ENCODE measurements at places on chromosomes 2 and 18.

GRCh38 chr2:128503399-128504245, 185.0 kb upstream of the HS6ST1 start:
- H3K4me1 ChIP-seq = no peaks in the 10 kb centered on the region
- no peak for DNase-seq
- no peaks in the 10 kb centered on the region for H3K27me3 ChIP-seq

GRCh38 chr2:168758970-168759820, 43.2 kb upstream of the NOSTRIN start:
- H3K27ac ChIP-seq = no peak overlapping the region
- H3K4me3 ChIP-seq = no peak overlapping the region
- H3K27me3 ChIP-seq = no peaks in the 10 kb centered on the region

DNA sequence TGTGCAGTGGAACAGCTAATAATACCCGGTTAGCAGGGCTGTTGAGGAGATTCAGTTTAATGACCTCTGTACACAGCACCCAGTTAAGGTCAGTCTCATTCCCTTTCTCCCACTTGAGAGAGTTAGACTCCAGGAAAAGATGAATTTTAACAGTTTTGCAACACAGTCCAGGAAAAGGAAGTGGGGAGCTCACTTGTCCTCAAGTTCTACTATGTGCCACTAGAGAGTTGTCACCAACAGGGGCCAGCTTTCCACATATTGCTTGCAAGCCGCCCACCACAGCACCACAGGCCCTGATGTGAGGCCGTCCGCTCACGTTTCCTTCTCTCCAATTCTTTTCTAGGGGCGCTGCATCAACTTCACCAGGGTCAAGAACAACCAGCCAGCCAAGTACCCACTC, 142.1 kb downstream of the GFPT1 start:
- H3K27me3 ChIP-seq = no peaks in the 10 kb centered on the region
- no peak overlapping the region for H3K27ac ChIP-seq
- no peak overlapping the region for H3K4me3 ChIP-seq
- H3K4me1 ChIP-seq = no peaks in the 10 kb centered on the region

- H3K27me3 ChIP-seq = peaks cover 19% of the 10 kb centered on the region
- no peak overlapping the region for H3K27ac ChIP-seq
- peaks cover 3% of the 10 kb centered on the region for H3K4me1 ChIP-seq
- peak overlapping the region; percentile 64 for H3K4me3 ChIP-seq
- H3K36me3 ChIP-seq = no peaks in the 10 kb centered on the region
Observed at GRCh38 chr2:178195390-178196166, 1.3 kb downstream of the OSBPL6 start.

GRCh38 chr2:64760128-64760527, 106.4 kb upstream of the SERTAD2 start:
- H3K36me3 ChIP-seq = no peaks in the 10 kb centered on the region
- no peaks in the 10 kb centered on the region for H3K27me3 ChIP-seq

DNA sequence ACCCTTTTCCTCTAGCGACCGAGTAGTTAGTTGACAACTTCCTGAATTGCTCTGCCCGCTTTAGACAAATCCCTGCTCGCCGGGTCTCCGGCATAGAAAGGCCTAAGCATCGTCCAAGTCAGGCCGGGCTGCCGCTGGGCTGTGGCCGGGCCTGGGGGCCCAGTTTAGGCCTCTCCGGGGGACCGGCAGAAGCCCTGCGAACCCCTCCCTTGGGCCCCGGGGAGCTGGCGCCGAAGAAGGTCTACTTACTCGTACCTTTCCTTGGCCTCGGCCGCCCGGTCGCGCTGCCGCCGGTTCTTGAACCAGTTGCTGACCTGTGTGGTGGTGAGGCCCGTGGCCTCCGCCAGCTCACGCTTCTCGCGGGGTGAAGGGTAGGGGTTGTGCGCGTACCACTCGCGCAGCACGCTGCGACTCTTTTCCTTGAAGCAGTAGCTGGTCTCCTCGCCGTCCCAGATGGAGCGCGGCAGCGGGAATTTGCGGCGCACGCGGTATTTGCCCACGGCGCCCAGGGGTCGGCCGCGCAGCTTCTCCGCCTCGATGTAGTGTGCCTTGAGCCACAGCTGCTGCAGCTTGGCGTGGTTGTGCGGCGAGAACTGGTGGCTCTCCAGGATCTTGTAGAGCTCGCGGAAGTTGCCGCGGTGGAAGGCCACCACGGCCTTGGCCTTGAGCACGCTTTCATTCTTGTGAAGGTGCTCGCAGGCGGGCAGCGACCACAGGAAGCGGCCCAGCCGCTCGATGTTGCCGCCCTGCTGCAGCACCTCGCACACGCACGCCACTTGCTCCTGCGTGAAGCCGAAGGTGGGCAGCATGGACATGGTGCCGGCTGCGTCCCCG, 739 bp downstream of the SIX2 start:
- peak; percentile 24 for DNase-seq
- peaks cover 98% of the 10 kb centered on the region for H3K27me3 ChIP-seq
- peaks cover 32% of the 10 kb centered on the region for H3K4me1 ChIP-seq
- H3K4me3 ChIP-seq = no peak overlapping the region
- no peak overlapping the region for H3K27ac ChIP-seq

- no peaks in the 10 kb centered on the region for H3K27me3 ChIP-seq
- H3K27ac ChIP-seq = no peak overlapping the region
- no peaks in the 10 kb centered on the region for H3K4me1 ChIP-seq
- H3K4me3 ChIP-seq = no peak overlapping the region
- DNase-seq = no peak
Observed at GRCh38 chr2:161681046-161681445, 56.8 kb downstream of the SLC4A10 start.

- no peak overlapping the region for H3K4me3 ChIP-seq
- peaks cover under 1% of the 10 kb centered on the region for H3K4me1 ChIP-seq
- H3K27ac ChIP-seq = no peak overlapping the region
- no peaks in the 10 kb centered on the region for H3K27me3 ChIP-seq
Observed at GRCh38 chr2:201872591-201872990, 66.3 kb downstream of the CDK15 start.

DNA sequence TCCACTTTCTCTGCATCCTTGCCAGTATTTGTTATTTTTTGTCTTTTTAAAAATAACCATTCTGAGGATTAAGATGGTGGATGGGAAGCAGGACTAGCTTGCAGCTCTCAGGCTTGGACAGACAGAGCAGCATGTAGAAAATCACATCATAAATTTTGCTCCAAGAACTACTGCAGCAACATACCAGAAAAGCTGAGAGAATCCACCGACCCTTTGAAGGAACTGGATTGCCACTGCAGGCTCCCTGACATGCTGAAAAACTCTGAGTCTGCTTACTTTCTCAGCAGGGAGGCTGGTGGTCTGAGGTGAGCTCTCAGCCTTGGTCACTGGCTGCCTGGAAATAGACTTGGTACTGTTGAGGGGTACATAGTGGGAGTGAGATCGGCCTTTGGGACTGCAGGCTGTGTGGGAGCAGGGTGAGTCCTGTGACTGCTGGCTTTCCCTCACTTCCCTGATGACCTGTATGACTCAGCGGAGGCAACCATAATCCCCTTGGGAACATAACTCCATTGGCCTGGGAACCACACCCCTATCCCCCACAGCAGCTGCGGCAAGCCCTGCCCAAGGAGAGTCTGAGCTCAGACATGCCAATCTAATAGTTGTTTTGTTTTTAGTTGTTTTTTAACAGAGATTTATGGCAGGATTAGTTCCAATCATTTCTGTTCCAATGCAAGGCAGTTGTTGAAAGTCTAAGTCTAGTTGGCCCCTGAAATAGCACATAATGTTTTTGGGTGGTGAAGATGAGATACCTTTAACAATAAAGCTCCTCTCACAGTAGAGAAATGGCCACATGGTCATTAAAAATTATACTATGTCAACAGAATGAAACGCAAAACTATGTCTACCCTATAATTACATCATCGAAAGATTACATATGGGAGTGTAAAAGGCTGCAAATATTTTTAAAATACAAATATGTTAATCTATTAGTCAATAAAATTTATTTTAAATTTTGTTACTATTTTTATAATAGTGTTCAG, 414.2 kb upstream of the CHAC2 start:
- DNase-seq = peak; percentile 10
- H3K27ac ChIP-seq = no peak overlapping the region
- H3K36me3 ChIP-seq = no peaks in the 10 kb centered on the region
- no peaks in the 10 kb centered on the region for H3K27me3 ChIP-seq
- H3K4me1 ChIP-seq = no peaks in the 10 kb centered on the region

DNA sequence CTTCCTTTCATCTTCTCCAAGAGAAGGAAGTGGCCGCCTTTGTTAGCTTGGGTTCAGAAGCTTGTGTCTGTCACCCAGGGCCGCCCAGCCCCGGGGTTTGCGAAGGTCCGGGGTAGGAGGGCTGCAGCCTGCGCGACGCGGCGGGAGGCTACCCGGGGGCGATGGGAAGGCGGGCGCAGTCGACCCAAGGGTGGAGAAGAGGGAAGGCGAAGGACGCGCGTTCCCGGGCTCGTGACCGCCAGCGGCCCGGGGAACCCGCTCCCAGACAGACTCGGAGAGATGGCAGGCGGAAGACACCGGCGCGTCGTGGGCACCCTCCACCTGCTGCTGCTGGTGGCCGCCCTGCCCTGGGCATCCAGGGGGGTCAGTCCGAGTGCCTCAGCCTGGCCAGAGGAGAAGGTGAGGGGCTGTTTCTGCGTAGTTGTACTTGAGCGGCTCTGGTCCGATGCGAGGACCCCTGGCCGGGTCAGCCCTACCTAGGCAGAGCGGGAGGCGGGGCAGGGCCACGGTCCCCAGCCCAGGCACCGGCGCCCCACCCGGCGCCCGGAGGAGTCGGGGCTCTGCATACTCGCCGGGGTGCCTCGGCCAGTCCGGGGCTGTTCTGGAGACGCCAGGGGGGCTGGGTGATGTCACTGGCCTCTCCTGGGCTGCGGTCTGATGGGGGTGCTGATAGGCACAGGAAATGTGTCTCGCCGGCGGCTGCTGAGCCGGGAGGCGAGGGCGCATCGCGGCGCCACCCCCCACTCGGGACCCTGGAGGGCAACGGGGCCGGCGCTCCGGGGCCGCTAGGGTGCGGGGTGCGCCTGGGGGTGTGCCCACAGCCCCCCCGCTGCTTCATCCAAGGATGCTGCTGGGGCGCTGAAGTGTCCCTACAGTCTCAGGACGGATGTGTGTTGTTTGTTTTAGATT, at the start of gene QPCT:
Gene QPCT (plus strand): TSS at position 178 of the 909 bp plus-strand sequence. CDS start 102 bp downstream, at position 280.
- H3K27me3 ChIP-seq = no peaks in the 10 kb centered on the region
- no peak within 1 kb of the TSS for H3K27ac ChIP-seq
- H3K36me3 ChIP-seq = no peaks in the 10 kb centered on the region
- H3K4me1 ChIP-seq = no peaks in the 10 kb centered on the region

GRCh38 chr2:72864500-72864899, 22.7 kb upstream of the SPR start:
- peaks cover 8% of the 10 kb centered on the region for H3K4me1 ChIP-seq
- no peaks in the 10 kb centered on the region for H3K36me3 ChIP-seq
- H3K27ac ChIP-seq = no peak overlapping the region
- H3K4me3 ChIP-seq = no peak overlapping the region
- DNase-seq = no peak
- H3K27me3 ChIP-seq = peaks cover 26% of the 10 kb centered on the region

DNA sequence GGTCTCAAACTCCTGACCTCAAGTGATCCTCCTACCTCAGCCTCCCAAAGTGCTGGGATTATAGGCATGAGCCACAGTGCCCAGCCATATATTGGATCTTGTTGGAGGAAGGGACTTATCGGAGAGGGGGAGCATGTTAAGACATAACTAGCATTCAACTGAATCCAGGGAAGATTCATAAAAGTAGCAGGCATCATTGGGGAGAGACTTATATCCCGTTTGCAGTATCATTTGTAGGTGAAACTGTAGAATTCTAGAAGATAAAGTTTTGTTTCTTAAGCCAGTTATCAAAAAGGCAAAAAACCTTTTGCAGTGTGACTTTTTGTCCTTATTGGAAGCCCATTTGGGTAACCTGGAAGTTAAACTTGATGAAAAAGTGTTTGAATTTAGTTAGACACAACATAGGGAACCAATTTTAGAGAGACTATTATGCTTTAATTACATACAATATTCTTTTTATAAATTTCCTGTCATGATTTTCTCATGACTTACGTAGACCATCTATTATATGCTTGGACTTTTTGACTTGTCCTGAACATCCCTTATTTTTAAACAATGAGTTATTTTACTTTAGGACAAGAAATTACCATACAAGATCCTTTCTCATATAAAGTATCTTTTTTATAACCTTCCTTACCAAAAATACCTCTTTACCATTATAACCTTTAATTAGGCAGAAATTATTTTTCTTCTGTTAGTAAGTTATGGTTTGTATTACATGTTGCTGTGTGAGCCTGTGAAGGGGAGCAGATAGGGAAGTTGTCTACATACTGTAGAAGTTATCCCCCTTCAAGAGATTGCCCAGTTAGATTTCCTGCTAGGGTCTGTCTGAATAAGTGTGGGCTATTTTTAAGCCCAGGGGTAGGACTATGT, 20.3 kb downstream of the RAB3GAP1 start:
- H3K4me1 ChIP-seq = no peaks in the 10 kb centered on the region
- peaks cover 9% of the 10 kb centered on the region for H3K36me3 ChIP-seq
- DNase-seq = no peak

DNA sequence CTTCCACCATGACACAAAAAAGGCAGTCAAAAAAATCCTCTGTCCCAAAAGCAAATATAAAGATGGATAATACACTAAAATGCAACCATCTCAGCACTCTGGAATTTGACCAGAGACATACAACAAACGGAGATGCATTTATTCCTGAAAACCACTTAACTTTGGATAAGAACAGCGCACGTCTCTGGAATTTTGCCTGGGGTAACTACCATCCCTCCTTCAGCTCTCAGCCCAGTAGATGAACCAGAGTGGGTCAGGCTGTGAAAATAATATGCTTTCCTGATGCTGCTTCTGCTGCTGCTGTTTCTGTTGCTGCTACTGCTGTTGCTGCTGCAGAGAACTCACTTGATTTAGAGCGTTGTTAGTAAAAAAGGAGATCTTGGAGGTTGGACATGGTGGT, 133.8 kb upstream of the ACVR2A start:
- DNase-seq = no peak
- H3K27me3 ChIP-seq = no peaks in the 10 kb centered on the region
- no peaks in the 10 kb centered on the region for H3K36me3 ChIP-seq

GRCh38 chr2:182818925-182819324, 47.5 kb downstream of the FRZB start:
- H3K27me3 ChIP-seq = no peaks in the 10 kb centered on the region
- no peak overlapping the region for H3K27ac ChIP-seq
- H3K4me1 ChIP-seq = no peaks in the 10 kb centered on the region

GRCh38 chr2:101273056-101273455, 20.4 kb downstream of the CNOT11 start:
- H3K27me3 ChIP-seq = no peaks in the 10 kb centered on the region
- H3K36me3 ChIP-seq = peaks cover 52% of the 10 kb centered on the region
